ENCODE measurements at places on chromosomes 3 and 15. TPM values are rescaled to one million over a fixed set of nuclear protein-coding genes. Genes with fewer than 3 reads are reported as not detected.

LRRC49 gene
- total RNA-seq, result not detected

BCL2A1 gene
- 47.9 TPM for total RNA-seq

RFC4 gene
- 110 TPM for total RNA-seq

GRCh38 chr3:97010881-97011657 is 196.7 kb downstream of the EPHA6 start:
- DNase-seq, result no peak

DNA sequence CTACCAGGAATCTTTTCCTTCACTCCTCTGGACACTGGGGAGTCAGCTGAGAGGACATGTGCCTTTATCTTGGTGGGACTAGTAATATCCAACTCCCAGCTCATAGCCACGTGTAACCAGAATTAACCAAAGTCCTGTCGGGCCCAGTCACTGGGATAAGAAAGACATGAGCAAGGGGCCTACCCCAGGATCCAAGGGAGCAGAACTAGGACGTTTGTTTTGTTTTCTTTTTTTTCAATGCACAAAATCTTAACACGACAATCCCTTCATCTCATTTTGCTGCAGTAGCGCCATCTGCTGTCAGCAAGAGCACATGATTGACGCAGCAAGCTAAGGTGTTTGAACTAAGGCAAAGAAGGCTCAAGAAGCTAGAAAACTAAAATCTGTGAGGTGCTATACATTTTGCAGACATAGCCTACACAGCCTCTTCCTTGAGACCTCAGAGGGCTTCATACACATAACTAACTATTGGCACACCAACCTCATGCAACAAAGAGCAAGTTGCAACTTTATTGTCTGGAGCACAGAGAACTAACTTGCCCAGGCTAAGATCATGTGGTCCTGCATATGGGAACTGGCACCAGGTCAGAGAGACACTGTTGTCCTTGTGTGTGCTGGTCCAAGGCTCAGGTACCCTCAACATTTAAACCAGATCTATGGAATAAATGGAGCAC is 43.6 kb downstream of the RLBP1 start:
- DNase-seq, result peak; percentile 78

GRCh38 chr3:13057282-13058040 is 15.8 kb downstream of the IQSEC1 start:
- no peak for DNase-seq

DNA sequence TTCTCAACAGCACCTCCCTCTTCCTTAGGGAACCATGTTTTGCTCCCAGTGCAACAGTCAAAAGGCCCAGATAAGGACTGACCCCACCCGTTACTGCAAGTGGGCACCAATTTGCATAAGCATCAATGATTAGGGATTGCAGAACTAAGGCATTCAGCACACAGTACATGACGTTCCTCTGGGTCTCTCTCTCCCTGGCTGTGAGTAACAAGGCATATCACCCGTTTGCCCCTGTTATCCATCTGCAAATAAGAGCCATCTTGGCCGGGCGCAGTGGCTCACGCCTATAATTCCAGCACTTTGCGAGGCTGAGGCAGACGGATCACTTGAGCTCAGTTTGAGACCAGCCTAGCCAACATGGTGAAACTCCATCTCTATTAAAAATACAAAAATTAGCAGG is 18.8 kb downstream of the MAGI1 start:
- no peak for DNase-seq

DNA sequence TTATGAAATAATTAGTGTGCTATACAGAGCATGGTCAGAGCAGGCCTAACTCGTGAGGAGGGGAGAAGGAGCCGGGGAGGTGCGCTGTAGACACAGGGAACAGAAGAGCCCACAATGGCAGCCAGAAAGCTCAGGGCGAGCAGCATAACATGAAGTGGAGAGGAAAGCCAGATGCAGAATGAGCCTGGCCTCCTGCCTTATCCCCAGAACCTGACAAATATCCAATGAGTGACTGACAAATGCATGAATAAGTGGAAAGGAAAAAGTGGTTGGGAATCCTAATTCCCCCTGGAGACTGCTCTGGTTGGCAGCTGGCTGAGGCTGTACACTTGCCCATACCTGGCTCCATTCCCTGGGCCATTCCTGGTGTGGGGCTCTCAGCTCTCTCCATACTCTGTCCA is 9.2 kb upstream of the MST1R start:
- DNase-seq, result no peak

- peak; percentile 73 for DNase-seq
Measured at GRCh38 chr15:84715441-84716035, 401 bp downstream of the SEC11A start.

DNA sequence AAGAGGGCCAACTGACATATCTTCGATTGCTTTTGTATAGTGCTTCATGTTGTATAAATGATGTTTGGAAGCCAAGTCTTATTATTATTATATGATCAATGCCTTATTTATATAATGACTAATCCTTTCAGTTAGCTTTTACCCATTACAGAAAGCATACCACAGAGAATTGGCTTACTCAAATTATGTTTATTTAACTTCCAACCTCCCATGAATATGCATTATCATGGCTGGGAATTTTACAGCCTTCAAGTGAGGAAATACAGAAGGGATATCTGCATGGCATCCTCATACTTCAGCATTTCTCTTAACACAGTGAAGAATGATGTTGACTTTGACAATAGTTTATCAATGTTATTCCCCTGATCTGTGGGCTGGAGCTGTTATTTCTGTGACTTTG is 225.9 kb upstream of the GAP43 start:
- DNase-seq, result no peak

ATRIP gene
- total RNA-seq, result 12.4 TPM

DNA sequence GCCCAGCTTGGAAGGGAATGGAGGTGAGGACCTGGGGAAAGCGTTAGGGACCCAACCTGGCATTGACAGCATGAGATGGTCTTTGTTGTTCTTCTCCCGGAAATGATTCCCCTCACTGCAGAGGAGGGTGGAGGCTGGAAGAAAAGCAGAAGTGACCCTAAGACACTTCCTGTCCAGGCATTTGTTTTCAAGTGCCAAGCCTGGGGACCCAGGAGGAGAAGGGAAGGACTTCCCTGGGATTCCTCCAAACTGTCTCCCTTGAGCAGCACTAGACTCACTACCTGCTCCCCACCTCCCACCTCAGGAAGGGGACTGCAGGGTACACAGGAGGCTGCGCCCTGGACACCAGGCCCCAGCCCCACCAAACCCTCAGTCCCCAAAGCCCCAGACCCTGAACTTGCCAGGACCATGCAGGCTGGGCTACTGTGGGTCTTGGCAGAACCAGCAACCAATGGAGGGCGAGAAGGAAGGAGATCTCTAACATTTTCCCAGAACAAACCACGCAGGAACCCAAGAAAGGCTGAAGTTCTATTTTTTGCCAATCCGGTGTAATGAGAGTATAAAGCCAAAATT is 9.8 kb upstream of the VIPR1 start:
- no peak for DNase-seq

GRCh38 chr3:132083583-132084279 is 48.9 kb upstream of the CPNE4 start:
- DNase-seq, result no peak

DNA sequence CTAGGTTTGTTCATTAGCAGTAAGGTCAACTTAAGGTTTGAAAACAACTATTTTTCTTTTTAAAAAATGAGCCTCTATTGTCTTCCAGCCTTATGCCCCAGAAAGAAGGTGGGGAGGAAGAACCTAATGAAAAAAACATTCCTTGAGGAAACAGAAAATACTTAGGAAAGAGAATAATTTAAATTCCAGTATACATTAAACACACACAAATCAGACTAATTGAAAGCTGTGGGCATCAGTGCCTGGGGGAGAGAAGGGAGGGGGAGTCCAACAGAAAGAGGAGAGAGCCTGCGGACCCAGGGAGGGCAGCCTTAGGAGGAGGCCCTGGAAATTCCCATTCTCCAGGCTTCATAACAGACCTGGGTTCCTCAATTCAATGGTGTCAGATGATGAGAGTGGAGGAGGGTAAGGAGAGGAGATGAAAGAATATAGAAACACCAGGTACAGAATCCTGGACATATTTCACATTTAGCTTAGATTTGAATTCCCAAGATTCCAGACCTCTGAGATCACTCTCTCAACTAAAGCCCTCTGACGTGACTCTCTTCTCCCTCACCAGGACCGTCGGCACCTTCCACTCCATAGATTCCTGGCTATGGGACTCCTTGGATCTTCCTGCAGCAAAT is 320.5 kb upstream of the UMPS start:
- DNase-seq, result no peak

CAMKV gene
- 1.8 TPM for total RNA-seq

GRCh38 chr3:99918715-99919114 is 101.1 kb downstream of the CMSS1 start:
- DNase-seq, result no peak

DNA sequence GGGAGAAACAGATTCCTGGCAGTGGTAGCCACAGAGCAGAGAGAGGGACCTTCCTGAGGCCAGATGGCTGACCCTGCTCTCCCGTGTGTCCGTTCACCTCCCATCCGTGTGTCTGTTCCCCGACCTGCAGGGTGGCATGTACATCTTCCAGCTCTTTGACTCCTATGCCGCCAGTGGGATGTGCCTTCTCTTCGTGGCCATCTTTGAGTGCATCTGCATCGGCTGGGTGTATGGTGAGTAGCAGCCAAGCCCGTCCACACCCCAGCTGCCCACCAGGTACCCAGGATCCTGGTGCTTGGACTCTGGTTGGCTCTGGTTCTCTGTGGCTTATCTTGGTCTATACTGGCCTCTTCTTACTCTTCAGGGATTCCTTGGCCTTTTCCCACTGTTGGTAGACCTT is 59.5 kb upstream of the SLC6A1 start:
- DNase-seq, result no peak

PCOLCE2 gene
- 1.1 TPM for total RNA-seq

CLDND1 gene
- 190 TPM for total RNA-seq

COL6A6 gene
- total RNA-seq, result not detected

DNA sequence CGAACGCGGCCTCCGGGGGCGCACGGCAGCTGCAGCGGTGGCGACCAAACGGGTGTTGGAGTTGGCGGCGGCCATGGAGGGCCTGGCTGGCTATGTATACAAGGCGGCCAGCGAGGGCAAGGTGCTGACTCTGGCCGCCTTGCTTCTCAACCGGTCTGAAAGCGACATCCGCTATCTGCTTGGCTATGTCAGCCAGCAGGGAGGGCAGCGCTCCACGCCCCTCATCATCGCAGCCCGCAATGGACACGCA is 725 bp downstream of the FEM1B start:
- DNase-seq, result peak; percentile 81

DNA sequence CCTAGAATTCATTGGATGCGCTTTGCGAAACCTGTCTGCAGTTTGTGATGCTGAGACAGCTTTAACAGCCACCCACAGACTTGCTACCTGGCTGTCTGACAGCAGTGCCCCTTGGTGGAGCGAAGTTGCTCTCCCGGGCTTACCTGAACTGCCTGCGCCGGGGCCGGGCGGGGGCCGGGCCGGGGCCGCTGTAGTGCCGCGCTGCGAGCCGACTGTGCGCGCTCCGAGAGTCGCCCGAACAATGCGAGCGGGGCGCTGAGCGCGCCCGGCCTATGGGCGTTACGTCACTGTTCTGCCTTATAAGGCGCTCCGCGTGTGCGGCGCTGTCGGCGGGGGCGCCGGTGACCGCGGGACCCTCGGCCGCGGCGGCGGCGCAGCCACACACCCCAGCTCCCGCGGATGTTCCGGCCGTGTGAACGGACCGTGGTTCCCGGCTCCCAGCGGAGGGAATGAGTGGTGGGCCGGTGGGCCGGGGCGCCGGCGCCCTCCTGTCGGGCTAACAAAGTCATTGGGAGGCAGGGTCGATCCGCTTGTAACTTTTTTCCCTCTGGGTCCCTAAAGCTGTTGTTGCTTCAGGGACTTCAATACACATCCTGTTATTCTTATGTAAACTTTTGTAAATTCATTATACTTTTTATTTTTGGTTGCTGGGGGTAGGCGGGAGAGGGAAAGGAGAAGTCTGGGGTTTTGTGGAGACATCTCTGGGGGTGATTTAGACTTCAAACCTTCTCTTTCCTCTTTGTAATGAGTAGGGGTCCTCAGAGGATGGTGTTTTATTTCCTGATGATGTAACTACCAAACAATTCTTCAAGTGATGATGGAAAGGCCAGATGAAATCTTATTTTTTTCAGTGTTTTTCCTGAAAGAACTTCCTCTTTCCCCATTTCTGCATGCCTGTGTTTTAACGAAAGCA is 58.5 kb downstream of the CMSS1 start:
- peak; percentile 72 for DNase-seq

HRG gene
- total RNA-seq, result not detected

GRCh38 chr3:64667887-64668581 is 19.8 kb downstream of the ADAMTS9 start:
- DNase-seq, result no peak

DNA sequence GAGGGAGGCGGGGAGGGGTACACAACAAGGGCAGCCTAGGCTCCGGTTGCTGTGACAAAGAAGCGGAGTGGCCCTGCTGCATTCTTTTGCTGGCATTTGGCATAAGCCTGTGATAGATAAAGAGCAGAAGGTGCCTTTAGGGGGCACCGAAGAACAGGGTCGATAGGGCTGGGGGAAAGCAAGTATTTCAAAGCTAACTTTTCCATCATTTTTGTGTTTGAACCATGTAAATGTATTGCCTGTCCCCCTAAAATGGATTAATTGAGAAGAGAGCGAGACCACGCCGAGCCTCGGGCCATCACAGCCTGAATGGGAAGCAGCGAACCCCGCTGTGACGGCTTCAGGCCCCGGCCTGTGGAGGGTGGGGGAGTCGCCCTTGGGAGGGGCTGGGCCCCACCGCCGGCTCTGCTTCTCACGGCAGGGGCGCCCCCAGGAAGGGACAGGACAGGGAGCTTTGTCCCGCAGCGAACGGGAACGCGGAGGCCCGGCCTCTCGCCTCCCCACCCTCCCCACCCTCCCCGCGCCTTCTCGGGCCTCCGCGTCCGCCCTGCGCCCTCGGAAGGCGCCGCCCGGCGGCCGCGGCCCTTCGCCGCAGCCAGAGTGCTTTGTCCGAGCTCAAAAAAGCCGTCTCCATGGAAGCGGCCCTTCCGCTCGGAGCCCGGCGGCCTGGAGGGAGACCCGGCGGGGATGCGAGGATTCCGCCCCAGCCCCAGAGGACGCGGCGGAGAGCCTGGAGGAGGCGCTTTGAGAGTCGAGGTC is 32.4 kb upstream of the ALDH1L1 start:
- DNase-seq, result no peak

DNA sequence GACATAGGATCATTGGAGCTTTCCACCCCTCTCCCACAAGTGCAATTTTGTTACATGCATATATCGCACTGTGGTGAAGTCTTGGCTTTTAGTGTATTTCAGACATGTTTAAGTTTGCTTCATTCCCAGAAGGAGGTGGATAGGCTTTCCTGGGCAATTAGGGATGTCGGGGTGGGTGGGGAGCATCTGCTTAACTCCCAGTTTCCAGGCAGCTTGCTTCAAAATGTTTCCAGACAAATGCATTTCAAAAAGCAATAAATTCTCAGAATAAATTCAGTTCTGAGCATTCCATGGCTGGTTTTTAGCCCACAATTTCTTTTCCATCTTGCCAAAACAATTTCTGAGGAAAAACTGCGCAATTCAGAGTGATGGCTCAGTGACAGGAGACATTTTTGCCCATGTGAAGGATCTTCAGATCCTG is 227.7 kb upstream of the ZPLD1 start:
- DNase-seq, result no peak

GRAMD1C gene
- 0.29 TPM for total RNA-seq

Measured in activated CD8-positive, alpha-beta T cell treated with anti-CD3 and anti-CD28 coated beads for 36 hours (primary cell).